Stimulated activated memory B cell treated with anti-CD40 and anti-IgM and Interleukin-4, amounts not matched to agents 10 μg/mL and 1 μg/mL and 100 μg/mL, for 72 hours (primary cell): ENCODE measurements at places on chromosomes 2 and 18.

DNA sequence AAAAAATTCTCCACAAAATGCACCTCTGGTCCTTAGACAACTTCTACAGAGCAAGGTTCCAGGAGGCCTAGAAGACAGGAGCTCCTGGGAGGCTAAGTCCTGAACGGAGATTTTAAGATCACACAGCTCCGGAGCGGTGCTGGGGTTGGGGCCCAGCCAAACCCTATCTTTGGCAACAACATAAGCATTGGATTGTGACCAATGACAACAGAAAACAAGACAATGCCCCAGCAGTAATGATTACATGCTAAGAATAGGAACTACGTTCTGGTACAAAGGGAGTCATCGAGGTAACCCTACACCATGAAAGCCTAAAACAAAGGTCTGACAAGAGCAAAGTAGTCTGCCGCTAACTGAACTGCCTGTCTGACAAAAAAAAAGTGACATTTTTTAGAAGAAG, 171.2 kb downstream of the CMPK2 start:
- no peak for ATAC-seq

DNA sequence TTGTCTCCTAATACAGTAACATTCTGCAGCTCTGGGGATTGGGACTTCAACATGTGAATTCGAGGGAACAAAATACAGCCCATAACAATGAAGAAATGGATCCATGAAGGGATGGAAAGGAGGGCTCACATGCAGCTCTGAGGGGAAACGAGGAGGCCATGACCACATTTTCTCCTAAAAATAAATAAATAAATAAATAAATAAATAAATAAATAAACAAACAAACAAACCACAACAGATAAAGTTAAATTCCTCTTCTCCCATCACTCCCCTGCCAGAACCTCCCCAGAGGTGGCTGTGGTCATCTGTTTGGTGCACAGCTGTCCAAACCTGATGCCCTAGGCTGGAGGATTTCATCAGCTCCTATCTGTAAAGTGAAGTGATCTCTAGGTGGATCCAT, 42.7 kb downstream of the MAL start:
- ATAC-seq: no peak

- no peak for ATAC-seq
Observed at GRCh38 chr2:7838669-7839068, 843.2 kb upstream of the ID2 start.

GRCh38 chr2:227684258-227684657, 17.7 kb downstream of the SCYGR5 start:
- ATAC-seq: no peak

- ATAC-seq: no peak
Observed at GRCh38 chr2:159249990-159250715, 36.4 kb downstream of the WDSUB1 start.

- ATAC-seq: no peak
Observed at GRCh38 chr18:43043626-43044025, 71.9 kb downstream of the RIT2 start.

DNA sequence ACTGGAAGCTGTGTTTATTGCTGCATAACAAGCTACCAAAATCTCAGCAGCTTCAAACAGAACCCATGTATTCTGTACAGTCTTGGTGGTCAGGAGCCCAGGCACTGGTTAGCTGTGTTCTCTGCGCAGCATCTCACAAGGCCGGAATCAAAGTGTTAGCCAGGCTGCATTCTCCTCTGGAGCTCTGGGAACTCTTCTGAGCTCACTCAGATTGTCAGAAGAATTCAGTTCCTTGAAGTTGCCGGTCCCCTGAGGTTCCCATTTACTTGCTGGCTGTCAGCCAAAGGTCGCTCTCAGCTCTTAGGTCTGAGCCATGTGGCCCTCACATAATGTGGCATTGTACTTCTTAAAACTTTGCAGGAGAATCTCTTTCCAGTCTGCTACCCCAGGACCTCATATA, 123.6 kb upstream of the SMIM21 start:
- no peak for ATAC-seq

GRCh38 chr2:176156807-176157498, at the start of gene HOXD3:
Gene HOXD3, plus strand, starts transcription at chr2:176157307. Its CDS starts 11,808 bp downstream, at chr2:176169115.
- no peak for ATAC-seq

GRCh38 chr18:63342206-63342605, 22.6 kb upstream of the BCL2 start:
- no peak for ATAC-seq

GRCh38 chr18:11946756-11947155, 34.6 kb upstream of the IMPA2 start:
- ATAC-seq: peak; percentile 9

- no peak for ATAC-seq
Observed at GRCh38 chr2:241263061-241263460, 52.4 kb downstream of the HDLBP start.

DNA sequence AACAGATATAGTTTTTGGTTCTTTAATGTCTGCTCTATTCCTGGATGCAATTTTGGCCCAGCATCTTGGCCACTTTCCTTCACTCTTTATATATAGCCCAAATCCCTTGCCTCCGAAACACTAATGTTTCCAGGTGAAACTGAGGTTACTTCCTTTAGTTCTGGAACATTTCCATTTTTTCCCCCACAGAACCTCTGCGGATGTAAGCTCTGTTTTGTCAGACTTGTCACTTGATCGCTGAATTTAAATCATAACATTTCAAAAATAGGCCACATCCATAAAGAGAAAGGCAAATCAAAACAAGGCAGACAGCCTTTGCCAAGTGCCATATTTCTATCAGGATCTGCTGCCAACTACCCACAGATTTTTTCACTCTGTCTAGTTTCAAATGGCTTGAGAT, 115.1 kb downstream of the ANKRD44 start:
- ATAC-seq: no peak

- no peak for ATAC-seq
Observed at GRCh38 chr2:72439892-72440291, 292.2 kb upstream of the CYP26B1 start.

GRCh38 chr2:49715597-49715996, 561.3 kb upstream of the FSHR start:
- ATAC-seq: no peak

DNA sequence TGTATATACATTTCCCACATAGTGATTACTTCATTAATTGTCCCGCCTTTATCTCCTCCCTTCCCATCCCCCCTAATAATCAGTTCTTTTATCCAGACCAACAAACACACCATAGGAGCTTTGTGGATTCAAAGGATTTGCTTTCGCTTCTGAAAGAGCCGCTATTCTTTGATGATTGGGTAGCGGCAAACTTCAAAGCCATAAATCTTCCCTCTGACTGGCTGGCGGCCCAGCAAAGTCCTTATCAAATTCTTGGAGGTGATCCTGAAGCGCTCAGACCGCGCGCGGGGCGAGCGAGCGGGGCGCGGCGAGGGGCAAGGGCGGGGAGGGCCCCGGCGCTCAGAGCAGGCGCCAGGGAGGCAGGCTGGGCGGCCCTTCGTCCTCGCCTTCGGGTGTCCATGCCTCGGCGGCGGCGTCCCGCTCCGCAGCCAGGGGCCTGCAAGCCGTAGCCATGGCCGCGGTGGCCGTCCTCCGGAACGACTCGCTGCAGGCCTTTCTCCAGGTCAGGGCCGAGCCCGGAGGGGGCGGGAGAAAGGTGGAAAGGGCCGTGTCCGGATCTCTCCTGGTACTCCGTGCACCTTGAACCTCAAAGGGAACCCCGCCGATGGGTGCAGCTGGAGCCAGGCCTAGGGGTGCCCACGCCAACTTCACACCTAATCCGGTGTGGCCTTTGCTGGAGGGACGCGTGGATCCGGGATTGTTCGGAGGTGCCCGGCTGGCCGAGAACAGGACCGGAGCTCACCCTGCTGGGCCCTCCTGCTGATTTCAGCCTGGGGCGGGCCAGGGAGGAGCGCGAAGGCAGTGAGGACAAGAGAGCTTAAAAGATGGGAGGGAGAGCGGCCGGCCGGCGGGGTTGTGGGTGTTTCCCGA, at the start of gene SP5:
Gene SP5 (plus strand): TSS at position 276 of the 870 bp plus-strand sequence. CDS start 176 bp downstream, at position 452.
- no peak for ATAC-seq

GRCh38 chr2:56263876-56264275, 80.1 kb downstream of the CCDC85A start:
- ATAC-seq: no peak

GRCh38 chr2:191032588-191033429, 18.8 kb upstream of the STAT1 start:
- ATAC-seq: no peak

DNA sequence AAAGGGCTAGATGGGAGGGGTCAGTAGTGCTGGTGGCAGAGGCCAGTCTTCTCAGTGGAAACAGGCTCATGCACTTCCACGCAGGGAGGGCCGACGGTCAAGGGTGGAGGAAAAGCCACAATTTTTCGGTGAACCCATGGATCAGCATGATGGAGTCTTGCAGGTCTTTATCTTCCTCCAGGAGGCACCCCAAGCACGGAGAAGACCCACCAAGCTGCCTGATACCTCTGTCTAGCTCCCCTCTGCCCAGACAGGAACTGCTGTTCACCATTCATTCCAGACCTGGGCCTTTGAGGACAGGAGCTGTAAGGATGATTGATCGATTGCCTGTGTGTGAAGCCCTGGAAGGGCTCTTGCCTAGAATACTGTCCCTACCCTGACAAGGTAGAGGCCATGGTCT, 2.8 kb upstream of the LRRFIP1 start:
- ATAC-seq: no peak

DNA sequence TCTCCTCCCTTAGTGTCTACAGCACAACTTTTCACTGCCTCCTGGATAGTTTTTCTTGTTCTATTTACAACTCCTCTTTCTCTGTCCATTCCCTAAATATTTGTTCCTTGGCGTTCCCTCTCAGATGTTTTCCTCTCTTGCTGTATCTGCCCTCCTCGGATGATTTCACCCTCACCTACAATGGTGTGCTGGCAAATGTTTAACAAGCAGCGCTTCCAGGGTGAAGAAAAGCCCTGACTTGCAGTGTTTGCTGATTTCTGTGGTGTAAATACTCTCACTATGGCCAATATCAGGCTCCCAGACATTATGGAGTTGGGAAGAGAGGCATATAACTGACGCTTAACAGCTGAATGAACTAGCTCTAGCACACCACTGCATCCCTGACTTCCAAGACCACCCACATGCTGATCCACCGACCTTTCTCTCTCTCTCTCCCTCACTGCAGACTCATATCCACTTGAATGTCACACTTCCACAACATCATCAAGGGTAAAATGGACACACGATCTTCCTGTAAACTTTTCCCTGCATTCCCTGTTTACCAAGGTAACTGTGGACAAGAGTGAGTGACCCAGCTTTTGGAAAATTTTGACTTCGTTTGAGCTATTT, 31.5 kb upstream of the SPTBN1 start:
- ATAC-seq: no peak

- ATAC-seq: no peak
Observed at GRCh38 chr2:152627351-152627957, 89.8 kb downstream of the PRPF40A start.

- no peak for ATAC-seq
Observed at GRCh38 chr2:190973726-190974628, 40.0 kb downstream of the STAT1 start.

GRCh38 chr2:148042219-148042618, 21.3 kb downstream of the MBD5 start:
- ATAC-seq: peak; percentile 86

- no peak for ATAC-seq
Observed at GRCh38 chr2:162072181-162072702, 1.8 kb downstream of the DPP4 start.

DNA sequence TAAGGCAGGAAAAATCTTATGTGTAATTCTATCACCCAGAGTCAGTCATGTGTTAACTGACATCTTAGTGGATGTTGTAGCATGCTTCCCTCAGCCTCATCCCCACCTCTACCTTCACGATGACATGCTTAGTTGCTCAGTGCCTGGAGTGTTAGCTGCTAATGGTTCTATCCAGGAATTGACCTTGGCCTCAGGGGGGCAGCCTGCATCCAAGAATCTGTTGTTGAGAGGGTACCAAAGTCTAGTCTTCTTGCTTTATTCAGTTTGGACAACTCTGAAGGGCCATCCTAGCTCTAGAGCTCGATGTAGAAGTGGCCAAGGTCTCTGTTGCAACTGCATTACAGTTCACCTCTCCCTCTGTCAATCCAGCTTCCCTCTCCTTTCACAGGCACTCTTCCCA, 61.2 kb downstream of the ACYP2 start:
- no peak for ATAC-seq

DNA sequence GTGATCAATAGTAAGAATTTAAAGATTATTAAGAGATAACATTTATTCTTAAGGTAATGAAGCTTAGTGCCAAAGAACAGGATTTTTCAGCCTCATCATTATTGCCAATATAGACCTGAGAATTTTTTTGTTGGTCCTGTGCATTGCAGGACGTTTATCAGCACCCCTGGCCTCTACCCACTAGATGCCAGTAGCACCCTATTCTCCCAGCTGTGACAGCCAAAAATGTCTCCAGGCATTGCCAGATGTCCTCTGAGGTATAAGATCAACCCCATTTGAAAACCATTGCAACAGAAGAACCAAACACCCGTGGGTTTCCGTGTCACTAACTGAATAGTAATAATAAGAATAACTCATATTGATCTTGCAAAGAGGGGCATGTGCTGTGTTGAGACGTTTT, 700.0 kb upstream of the SOX11 start:
- ATAC-seq: no peak

DNA sequence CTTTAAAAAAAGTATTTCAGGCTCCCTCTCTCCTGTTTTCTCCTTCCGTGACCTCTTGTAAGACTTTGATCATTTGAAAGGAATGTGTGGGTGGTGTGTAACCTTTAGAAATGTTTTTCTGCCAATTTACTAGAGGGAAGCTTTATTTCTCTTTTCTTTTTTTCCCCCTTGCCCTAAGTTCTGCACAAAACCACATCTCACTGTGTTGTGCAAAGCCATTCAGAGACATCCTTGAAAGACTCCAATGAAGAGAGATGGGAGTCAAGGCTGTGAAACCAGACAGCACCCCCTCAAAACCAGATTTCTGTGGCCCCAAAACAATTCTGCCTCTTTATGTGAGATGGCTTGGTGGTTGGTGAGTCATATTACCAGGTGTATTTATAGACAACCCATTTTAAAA, 184.6 kb upstream of the ERBB4 start:
- ATAC-seq: no peak

DNA sequence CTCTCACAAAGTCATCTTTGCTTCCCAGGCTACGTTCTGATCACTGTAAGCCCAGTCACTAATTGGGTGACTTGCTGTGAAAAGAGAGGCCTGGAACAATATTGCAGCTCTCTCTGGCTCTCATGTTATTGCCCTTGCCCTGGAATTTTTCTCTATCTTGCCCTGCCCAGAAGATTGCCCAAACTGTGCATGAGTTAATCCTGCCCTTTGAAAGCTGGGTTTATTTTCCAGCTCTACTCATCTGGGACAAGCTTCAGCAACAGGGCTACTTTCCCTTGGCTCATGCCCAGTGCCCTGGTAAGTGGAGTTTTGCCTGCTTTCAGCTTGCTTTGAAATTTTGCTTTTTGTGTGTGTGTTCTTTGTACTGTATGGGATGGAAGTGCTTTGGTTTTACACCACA, 6.9 kb upstream of the EHBP1 start:
- ATAC-seq: no peak

GRCh38 chr2:99831772-99832171, 310.6 kb downstream of the AFF3 start:
- no peak for ATAC-seq

- ATAC-seq: no peak
Observed at GRCh38 chr2:33158482-33159003, 211.8 kb downstream of the LTBP1 start.

DNA sequence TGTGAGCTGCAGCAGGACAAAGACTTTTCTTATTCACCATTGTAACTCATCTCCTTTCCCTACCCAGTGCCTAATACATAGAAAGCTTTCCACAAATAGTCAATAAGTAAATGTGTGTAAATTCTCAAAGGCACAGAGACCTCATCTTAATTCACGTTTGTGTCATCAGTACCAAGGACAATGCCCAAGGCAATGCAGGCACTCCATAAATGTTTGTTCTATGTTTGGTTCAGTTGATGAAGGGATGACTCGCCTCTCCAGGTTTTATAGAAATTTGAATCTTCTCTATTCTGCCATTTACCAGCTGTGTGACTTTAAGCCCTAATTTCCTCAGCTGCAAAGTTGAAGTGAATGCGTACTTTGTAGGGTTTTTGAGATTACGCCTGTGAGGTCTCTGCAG, 2.1 kb upstream of the MOGAT1 start:
- no peak for ATAC-seq
